ENCODE measurements at places on chromosomes 2 and 18.

DNA sequence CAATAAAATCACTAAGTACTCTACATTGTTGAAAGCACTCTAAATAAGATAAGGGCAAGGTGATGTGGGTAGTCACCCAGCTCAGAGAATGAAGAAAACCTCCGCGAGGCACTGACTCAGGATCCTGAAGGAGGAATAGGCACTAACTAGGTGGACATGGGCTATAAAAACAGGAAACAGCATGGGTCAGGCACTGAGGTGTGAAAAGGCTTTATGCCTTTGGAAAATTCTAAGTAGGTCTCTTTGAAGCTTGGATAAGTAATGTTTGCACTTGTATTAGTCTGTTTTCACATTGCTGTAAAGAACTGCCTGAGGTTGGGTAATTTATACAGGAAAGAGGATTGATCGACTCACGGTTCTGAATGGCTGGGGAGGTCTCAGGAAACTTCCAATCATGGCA is 161.6 kb downstream of the EPHA4 start:
- no peak for DNase-seq

DNA sequence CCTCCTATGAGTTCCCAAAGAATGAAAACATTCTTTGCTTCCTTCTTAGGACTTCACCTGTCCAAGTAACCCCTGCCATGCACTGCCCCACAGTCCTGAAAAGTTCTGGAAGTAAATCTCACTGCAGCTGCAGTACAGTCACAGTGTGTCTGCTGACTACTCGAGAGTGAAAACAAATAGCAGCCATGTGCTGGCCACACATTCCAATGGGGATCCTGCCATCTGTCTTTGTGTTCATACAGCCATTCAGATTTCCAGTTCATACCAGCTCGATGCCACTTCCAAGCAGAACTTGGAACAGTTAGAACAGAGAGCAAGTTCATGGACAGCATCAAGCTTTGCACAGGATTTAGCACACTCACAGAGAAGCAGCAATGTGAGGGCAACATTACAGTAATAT is 629.9 kb upstream of the ACVR2A start:
- DNase-seq = no peak

- no peak for DNase-seq
Measured at GRCh38 chr18:68847219-68847837, 49.4 kb downstream of the CCDC102B start.

DNA sequence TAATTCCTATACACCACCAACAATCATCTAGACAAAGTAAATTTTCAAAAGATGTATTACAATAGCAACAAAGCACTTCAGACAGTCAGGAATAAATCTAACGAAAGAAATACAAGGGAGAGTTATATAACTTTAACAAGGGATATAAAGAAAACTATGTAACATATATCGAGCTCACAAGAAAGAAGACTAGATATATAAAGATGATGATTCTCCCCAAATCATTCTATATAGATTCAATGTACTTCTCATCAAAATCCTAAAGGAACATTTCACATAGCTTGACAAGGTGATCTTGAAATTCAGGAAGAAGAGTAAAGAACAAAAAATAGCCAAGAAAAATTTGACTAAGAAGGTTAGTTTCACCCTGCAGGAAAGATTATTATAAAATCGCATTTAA is 179.4 kb downstream of the SP3 start:
- DNase-seq = no peak

DNA sequence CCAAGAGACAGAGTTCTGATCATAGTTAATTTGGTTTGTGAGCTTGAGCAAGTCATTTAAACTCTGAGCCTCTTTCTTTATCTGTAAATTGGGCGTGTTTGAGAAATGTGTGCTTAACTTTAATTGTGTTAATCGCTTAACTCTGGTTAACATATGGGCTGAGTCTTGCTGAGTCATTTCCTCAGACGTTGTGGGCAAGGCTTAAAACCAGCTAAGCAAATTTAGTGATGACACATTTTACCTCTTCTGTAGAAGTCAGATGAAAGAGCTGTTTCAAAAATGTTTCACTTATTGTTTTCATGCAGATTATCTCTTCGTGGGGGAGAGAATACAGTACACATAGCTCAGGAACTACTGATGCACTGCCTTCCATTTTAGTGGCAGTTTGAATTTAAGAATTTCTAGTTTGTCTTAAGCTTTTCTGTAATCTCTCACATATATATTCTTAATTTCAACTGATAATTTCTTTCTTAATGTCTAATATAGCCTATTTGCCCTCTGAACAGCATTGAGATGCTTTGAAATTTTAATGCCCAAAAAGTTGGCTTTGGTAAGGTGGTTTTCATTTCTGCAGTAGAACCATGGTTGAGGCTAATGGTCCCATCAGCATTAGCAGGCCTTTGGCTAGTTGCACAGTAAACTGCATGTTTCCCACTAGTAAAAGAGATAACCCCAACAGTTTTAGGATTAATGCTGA is 34.9 kb downstream of the RAB10 start:
- DNase-seq = peak; percentile 31

GRCh38 chr18:45837283-45838070 is 12.0 kb downstream of the SIGLEC15 start:
- DNase-seq = no peak

DNA sequence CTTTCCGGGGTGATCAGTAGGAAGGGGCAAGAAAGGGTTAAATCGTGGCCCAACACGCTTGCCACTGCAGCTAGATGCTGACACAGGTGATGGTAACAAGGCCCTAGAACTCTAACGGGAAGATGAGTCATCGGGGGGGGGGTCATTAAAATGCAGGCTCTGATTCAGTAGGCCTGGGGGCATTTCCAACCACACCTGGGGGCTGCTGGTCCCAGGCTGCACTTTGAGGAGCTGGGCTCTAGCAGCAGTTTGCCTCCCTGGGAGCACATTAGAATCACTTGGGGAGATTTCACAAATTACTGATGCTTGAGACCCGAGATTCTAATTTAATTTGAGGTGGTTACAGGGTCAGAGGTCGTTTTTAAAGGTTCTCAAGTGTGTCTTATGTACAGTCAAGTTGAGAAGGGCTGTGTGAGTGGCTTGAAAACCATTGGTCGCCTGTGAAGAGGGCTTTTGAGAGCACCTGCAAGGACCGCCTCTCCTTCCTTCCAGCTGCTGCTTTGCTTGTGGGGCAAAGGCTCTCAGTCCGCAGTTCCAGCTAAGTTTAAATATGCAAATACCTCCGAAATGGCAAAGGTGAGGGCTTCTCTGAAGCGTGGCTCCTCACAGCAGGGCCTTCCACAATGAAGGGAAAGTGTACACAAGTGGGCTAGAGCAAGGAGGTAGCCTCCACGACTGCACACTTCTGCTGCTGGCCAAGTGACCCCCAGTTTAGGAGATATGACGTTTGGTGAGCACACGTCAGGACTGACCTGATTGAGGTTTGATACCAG is 128.0 kb upstream of the MSH6 start:
- DNase-seq = no peak

- no peak for DNase-seq
Measured at GRCh38 chr18:38688416-38688815, 1122.8 kb upstream of the CELF4 start.

DNA sequence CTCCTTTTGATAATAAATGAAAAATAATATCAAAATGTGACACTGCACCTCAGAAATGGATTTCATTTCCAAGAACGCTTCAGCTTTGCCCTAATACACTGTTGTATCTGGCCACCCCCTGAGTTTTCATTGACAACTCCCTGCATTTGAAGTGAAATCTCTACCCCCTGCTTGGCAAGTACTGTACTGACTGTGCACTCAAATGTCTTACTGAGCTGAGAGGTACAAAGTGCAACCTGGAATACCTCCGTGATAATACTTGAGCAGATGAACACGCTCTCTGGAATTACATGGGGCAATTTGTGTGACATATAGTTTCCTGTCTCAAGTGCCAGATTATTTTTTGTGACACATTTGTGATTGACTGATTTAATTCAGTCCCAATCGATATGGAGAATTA is 231.1 kb downstream of the LRP1B start:
- no peak for DNase-seq

DNA sequence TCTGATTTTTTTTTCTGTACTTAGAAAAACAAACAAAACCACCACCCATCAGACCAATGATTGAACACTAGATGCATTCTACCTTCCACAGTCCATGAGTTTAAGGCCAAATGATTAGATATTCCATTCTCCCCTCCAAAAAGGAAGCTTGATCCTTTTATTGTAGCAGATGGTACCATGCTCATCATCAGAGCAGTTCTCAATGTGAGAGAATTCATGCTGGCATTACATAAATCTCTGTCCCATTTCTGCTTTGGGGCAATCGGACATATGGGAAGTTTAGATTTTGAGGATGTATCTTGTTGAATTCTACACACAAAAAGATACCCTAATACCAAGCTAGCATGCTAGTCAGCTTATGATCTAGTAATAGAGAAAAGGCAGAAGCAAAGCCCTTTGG is 186.6 kb downstream of the RAD51AP2 start:
- DNase-seq = no peak

- DNase-seq = no peak
Measured at GRCh38 chr18:55232506-55232905, 273.2 kb upstream of the CCDC68 start.

GRCh38 chr2:237806334-237806733 is 7.8 kb downstream of the RBM44 start:
- no peak for DNase-seq

GRCh38 chr2:2298081-2298480 is 33.0 kb downstream of the MYT1L start:
- no peak for DNase-seq

GRCh38 chr2:232319067-232319802 is 59.3 kb upstream of the ALPP start:
- no peak for DNase-seq

DNA sequence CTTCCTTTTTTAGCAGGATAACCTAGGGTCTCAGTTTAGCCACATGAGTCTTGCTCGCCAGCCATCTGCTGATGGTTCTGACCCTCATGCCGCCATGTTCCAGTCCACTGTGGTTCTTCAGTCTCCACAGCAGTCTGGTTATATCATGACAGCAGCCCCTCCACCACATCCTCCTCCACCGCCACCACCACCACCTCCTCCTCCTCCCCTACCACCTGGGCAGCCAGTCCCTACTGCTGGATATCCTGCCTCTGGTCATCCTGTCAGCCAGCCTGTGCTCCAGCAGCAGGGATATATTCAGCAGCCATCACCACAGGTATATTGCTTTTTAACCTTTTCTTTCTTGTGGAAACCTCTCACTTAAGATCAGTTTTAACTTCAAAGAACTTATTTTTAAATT is 89.9 kb upstream of the UBXN4 start:
- DNase-seq = no peak

GRCh38 chr2:71122387-71123298 is 7.4 kb downstream of the MCEE start:
- no peak for DNase-seq

- no peak for DNase-seq
Measured at GRCh38 chr2:97747285-97747684, 33.9 kb downstream of the ZAP70 start.

GRCh38 chr2:203802342-203803052 is 65.1 kb upstream of the CTLA4 start:
- DNase-seq = no peak

DNA sequence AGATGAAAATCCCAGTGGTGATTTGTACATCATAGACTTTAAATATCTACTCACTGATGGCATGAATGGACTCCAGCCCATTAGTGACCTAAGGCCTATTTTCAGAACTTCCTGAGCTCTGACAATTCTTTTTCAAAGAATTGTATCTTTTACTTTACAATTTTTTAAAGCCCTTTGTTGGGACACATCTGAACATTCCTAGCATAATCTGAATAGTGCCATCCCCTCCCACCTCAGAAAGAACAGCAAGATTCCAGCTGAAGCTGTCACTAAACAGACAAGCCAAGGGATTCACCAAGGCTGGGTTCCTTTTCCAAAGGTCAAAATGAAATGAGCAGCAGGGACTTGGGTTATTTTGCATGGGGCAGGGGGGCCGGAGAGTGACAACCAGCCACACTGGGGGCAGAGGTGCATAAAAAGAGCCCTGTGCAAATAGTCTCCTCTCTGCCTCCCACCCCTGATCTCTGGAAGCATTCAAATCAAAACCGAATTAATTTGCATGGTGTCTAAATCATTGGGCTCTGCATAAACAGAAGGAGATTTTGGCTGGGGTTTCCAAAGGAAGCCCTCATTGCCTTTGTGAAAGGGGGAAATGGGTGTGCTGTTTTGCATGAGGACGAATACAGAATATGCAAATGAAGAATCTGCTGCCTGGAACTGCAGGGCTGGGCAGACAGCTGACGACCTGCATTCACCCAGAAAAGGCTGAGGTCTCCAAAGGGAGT is 17.2 kb downstream of the EPHA4 start:
- no peak for DNase-seq

DNA sequence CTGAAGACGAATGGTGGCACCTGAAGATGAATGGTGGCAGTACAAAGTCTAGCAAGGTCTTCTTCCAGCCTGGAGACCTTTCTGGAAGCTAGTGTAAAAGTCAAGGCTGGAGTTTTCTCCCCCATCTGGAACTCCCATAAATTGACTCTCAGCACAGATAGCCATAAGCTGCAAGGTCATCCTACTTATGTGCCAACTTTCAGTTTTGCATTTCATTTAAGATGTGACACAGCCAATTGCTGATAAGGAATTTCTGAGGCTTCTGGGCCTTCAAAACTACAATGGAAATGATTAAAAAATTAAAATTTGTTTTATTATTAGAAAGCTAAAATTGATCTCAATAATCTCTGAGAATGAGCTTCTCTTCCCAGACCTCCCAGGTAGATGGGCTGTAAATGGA is 10.2 kb downstream of the XDH start:
- DNase-seq = no peak

DNA sequence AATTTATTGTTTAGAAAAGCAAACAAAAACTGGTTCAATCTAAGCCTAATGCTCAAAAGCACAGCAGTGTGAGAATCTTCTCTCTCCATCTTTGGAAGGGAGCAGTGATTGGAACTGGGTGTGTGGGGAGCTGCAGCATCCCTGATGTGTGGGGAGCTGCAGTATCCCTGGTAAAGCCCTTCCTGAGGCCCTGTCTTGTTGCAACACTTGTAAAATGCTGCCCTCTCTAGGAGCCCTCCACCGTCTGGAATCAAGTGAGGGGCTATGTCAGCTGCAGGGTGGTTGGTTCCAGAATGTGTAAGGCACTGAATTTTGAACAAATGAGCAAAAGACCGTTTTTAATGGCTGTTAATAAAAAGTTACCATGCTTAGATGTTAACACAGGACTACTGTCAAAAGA is 147.7 kb upstream of the RAB12 start:
- no peak for DNase-seq

All from stimulated activated CD4-positive, alpha-beta T cell treated with anti-CD3 and anti-CD28 coated beads, TNF-alpha, amount 100 ng/mL, for 4 hours (primary cell).